NCI-H524 (cell line): ENCODE measurements at places on chromosomes 2 and 18.

DNA sequence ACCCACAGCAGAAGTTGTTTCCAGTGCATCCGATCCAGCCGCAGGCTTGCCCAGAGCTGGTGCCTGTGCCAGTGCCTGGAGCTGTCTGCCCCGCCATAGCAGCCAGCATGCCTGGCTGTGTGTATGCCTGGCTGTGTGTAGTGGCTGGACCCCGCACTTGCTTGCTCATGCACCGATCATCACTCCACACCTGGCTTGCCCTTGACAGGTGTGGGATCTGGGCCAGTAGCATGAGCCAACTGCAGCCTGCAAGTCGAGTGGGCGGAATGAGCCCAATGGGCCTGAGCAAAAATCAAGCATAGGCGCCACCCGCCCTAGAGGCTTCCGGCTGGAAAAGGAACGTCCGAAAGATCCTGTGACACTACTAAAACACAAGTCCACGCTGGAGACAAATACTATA is 74.5 kb downstream of the EPB41L3 start:
- DNase-seq, result no peak

DNA sequence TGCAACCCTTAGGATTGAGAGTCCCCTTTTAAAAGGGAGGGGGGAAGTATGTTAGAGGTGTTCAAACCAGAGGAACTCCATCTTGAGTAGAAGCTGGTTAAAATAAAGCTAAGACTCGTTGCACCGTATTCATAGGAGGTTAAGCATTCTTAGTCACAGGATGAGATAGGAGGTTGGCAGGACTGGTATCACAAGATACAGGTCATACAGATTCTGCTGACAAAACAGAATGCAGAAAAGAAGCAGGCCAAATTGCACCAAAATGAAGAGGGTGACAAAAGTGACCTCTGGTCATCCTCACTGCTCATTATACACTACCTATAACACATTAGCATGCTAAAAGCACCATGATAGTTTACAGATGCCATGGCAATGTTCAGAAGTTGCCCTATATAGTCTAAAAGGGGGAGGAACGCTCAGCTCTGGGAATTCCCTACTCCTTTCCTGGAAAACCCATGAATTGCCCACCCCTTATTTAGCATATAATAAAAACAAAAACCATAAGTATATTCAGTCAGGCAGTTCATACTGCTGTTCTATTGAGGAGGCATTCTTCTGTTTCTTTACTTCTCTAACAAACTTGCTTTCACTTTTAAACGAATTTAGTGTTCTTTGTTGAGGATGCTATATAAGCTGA is 192.2 kb upstream of the NDUFV2 start:
- DNase-seq, result no peak

- no peak for DNase-seq
Observed at GRCh38 chr2:25036221-25036559, 5.7 kb upstream of the EFR3B start.

DNA sequence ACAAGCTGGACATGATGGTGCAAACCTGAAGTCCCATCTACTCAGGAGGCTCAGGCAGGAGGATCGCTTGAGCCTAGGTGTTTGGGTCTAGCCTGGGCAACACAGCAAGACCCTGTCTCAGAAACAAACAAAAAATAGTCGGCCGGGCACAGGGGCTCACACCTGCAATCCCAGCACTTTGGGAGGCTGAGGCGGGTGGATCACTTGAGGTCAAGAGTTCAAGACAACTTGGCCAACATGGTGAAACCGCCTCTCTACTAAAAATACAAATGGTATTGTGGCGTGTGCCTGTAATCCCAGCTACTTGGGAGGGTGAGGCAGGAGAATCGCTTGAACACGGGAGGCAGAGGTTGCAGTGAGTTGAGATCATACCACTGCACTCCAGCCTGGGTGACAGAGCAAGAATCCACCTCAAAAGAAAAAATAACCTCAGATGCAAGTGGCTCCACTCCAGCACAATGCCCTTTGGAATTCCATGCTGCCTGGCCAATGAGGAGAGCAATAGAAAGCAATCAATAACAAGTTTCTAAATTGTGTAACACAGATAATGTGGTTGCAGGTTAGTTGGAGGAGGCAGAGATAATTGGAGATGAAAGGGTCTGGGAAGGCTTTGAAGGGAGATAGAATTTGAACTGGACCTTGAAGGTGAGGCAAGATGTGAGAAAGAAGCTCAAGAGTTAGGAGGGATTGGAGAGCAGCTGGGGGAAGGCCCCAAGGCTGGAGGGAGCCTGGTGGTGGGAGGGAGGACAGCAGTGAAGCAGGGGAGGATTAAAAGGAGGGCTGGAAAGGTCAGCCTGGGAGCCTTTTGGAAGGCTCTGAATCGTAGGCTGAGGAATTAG is 6.0 kb downstream of the TTC31 start:
- DNase-seq, result no peak

- no peak for DNase-seq
Observed at GRCh38 chr18:64513401-64513800, 364.5 kb upstream of the LINC00305 start.

- DNase-seq, result no peak
Observed at GRCh38 chr2:62101886-62102285, 94.0 kb upstream of the B3GNT2 start.

DNA sequence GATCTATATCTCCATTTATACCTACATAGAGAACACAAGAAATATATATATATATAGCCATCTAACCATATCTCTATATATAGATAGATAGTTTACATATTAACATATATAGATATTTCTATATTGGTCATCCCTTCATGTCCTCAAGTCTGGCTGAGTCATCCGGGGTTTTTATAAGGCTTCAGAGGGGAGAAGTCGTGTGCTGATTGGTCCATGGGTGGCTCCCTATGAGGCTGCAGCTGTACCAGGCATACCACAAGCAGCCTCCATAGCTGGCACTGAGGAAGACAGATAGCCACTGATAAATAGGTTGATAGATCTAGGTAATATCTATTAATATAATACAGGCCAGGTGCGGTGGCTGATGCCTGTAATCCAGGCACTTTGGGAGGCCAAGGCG is 618.3 kb upstream of the SETBP1 start:
- no peak for DNase-seq

GRCh38 chr2:64273524-64274398 is 129.5 kb upstream of the PELI1 start:
- no peak for DNase-seq

- DNase-seq, result no peak
Observed at GRCh38 chr2:179536185-179536584, 271.6 kb upstream of the SESTD1 start.

- DNase-seq, result no peak
Observed at GRCh38 chr2:62469548-62469947, 36.4 kb downstream of the TMEM17 start.

- no peak for DNase-seq
Observed at GRCh38 chr2:11371092-11371937, 26.9 kb upstream of the ROCK2 start.

- DNase-seq, result peak; percentile 34
Observed at GRCh38 chr2:236052926-236053821, 115.0 kb downstream of the GBX2 start.

DNA sequence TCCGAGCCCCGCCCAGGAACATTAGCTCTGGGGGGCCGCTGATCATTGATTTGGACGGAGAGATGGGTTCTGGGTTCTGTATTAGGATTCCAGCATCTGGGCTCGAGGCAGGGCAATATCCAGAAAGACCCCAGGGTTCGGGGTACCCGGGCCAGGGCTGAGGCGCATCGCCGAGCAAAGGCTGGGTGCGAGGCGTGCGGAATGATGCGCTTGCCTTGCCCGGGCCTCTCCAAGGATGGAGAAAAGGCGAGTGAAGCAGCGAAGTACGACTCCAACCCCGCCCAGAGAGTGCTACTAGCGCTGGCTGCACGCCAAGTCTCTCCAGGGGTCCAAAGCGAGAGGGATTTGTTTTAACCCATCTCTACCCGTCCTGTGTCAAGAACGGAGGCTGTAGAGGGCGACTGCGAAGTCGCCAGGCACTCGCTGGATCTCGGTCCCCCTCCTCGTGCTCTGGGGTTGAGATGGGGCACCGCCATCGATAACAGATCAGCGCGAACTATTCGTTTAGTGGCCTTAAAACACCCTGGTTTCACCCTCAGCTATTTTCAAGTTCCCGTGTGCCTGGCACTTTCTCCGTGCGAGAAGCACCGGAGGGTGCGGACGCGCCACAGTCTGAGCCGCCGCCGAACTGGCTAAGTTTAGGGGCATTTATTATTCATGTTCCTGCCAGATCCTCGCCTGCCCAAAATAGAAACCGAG is 1.9 kb downstream of the ADCYAP1 start:
- DNase-seq, result peak; percentile 86

DNA sequence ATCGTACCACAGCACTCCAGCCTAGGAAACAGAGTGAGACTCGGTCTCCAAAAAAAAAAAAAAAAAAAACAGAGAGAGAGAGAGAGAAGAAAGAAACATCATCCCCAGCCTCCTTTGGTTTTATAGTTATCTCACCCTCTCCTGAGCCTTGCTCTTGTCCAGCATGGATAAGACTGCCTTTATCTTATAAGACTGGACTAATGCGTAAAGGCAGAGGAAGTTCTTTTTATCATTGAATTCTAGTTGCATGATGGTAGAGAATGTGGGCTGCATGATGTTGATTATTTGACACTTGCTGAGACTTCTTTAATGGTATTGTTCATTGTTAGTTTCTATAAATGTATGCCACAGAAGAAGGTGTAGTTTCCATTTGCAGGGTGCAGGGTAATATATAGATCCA is 124.4 kb downstream of the ZBTB7C start:
- no peak for DNase-seq

DNA sequence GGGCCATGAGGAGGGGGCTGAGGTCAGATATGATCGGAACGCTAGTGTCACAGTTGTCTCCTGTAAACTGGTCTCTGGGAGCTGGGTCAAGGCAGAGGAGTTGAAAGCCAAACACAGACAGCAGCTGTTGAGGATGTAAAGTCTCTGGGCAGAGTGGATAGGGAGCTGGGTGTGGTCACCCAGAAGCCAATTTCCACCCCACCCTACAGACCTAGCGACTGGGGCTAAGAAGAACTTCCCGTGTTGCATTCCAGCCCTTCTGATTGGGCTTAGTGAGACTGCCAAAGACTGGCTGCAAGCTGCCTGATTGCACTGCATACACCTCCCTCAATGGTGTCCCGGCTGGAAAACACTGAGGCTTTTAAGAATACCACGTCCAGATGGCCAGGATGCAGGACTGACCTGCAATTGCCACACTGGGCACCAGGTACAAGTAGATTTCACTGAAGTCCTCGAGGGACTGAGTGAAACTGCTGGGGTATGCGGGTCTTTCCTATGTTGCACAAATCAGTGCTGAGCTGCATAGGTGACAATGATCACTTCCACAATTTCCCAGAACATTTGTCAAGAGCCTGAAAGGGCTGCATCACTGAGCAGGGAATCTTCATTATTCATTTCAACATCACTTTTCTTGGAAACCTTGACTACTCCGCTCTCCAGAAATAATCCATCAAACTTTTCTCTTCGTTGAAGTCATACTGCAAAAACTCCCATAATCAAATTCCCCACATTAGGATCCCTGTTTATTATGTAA is 43.1 kb upstream of the EML4 start:
- peak; percentile 41 for DNase-seq

GRCh38 chr2:212076456-212076855 is 462.1 kb downstream of the ERBB4 start:
- DNase-seq, result no peak

- no peak for DNase-seq
Observed at GRCh38 chr2:218418717-218419458, at the start of gene VIL1. VIL1 (plus strand) TSS chr2:218419123; CDS start chr2:218423779, 4,656 bp downstream.

- no peak for DNase-seq
Observed at GRCh38 chr2:64000630-64001381, 18.4 kb downstream of the VPS54 start.

DNA sequence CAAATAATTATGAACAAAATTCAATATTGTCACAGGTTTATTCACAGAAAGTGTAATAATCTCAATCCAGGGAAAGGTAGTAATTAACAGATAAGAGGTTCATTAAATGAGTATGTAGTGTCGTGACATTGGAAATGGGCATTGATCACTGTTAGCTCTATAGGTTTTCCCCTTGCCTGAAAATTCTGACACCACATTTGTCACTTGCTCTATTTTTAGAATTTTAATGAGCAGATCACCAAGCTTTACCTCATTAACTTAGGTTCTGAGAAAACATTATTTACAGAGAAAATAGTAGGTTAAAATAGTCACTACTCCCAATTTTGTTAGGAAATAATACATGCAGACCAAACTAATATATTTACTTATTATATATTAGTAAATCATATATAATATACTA is 344.0 kb downstream of the DSC3 start:
- DNase-seq, result no peak

GRCh38 chr2:118529908-118530599 is 317.4 kb downstream of the EN1 start:
- DNase-seq, result no peak

DNA sequence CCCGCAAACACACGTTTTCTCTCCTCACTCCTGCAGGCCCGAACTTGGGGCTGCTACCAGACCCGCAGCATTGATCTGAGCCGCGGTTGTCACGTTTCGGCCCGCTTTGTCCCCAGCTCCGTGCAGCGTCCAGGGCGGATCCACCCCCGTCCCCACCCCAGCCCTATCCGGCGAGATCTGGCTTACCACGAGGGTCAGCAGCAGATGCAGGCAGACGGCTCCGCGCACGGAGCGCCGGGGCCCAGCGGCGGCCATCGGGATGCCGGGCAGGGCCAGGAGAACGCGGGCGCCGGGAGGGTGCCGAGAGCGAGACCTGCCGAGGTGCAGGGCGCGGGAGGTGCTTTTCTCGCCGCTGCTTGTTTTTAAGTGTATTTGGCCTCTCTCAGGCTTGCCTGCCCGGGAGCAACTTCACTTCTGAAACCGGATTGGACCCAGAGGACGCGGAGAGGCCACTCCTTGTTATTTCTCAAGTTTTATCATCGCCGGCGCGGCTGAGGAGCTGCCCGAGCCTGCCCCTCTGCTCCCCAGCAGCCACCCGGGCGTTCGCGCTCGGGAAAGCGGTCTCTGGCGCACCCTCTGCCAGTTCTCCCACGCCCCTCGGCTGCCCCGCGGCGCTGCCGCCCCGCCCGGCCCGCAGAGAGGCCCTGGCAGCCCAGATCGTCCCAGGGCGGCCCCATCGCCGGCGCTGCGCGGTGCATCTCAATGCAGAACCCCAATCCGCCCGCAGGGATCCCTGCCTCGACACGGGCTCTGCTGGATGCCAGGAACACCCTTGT is at the start of gene DSC3:
DSC3 (minus strand) TSS at position 337 of the 776 bp plus-strand sequence; CDS start at position 255, 82 bp downstream.
- peak; percentile 54 for DNase-seq

DNA sequence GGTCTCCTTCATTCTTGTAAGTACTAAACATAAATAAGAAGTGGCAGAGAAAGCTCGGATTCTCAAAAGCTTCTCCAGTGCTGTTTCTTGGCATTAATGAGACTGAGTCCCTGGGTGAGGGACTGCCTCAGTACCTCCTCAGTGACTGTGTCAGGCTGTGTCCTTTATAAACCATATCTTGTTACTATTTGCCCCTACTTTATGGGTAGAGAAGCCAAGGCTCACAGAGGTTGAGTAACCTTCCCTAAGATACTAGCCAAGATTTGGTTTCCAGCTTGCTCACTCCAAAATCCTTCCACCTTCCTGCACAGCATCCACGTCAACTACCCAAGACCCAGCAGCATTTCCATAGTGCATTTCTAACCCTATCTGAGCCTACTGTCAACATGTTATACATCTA is 55.6 kb downstream of the THUMPD2 start:
- DNase-seq, result no peak

GRCh38 chr2:69789175-69789721 is 40.2 kb upstream of the GMCL1 start:
- no peak for DNase-seq
